ENCODE measurements at places on chromosomes 7 and 10.

DNA sequence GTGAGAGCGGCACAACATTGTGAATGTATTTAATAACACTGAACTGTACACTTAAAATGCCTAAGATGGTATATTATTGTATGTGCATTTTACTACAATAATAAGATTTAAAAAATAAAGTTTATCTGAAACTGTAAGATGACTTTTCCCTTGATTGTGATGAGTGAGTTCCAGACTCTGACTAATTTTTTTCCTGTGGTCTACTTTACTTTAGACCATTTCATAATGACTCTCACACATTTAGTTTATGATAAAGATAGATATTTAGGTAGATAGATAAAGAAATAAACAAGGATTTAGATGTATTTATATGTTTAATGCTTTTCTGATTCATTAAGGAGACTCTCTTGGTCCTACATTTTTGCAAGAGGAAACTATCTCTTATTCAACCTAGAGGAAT, 835.9 kb upstream of the SORCS1 start:
- ATAC-seq, result no peak

GRCh38 chr10:103523683-103524082, 30.2 kb downstream of the NEURL1 start:
- no peak for ATAC-seq

DNA sequence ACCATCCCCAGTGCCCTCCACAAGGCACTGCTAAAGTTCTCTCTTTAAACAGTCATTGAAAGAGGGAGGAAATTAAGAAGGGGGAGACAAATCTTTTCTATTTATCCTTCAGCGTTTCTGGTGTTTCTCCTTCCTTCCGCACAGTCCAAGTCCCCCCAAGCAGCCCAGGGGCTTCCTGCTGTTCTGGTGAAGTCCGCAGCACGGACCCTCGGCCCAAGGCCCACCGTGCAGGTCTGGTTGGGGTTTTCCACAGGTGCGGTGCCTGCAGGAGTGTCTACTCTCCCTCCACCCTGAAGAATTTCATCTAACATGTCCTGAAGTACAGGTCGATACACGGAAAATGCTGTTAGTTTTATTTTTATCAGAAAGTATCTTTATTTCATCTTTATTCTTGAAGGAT, 34.1 kb upstream of the KNDC1 start:
- no peak for ATAC-seq

DNA sequence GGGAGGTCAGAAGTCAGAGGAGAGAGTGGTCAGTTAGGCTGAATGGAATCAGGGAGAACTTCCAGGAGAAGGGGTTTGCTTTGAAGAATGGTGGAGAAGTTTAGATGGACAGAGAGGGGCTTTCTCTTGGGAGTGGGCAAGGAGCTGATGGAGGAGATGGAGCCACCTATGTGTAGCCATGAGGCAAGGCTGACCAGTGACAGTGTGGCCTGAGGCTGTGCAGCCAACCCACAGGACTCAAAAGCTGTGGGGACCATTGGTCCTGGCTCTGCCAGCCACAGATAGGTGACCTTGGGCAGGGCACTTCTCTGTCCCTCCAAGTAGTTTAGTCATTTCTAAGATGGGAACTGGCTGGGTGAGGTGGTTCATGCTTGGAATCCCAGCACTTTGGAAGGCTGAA, 18.7 kb downstream of the NEURL1 start:
- ATAC-seq, result no peak

GRCh38 chr10:101563497-101564040, 24.5 kb downstream of the POLL start:
- ATAC-seq, result no peak

- peak; percentile 99 for ATAC-seq
These were observed at the start of gene ECHS1 for GRCh38 chr10:133373174-133374090. Gene ECHS1 (minus strand): TSS chr10:133373354. CDS start chr10:133373333, 21 bp downstream.

GRCh38 chr10:23459308-23459939, 20.5 kb downstream of the OTUD1 start:
- no peak for ATAC-seq

DNA sequence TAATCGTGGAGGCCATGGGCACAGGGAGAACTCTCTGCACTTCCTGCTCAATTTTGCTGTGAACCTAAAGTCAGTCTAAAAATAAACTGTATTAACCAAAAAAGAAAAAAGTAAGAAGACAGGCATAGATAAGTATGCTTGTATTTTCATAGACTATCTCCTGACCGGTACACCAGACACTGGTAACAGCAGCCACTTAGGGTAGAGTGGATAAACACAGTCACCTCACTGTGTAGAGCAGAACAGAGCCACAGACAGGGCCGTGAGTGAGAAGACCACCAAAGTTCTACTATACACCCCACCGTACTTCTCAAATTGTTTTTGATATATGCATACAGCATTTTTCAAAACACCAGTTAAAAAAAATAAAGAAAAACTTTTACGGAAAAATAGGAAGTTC, 25.0 kb downstream of the NUDCD3 start:
- ATAC-seq, result no peak

GRCh38 chr7:29924006-29924405, 65.6 kb downstream of the SCRN1 start:
- no peak for ATAC-seq

DNA sequence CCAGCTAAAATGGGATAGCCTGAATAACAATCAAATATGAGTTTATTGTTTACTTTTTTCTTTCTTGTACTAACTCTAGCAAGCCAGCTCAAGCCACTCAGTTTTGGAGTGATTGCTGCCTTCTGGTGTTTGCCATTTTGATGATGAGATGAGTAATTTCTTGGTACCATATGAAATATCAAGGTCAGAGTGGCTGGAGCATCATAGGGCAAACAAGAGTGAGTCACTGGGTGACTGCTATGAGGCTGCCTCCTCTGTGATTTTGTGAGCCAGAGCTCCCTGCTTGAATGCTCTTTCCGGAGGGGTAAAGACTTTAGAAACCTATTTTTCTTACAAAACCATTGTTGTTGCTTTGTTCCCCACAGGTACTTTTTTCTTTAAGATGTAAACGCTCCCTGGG, 295.6 kb downstream of the PRKG1 start:
- peak; percentile 83 for ATAC-seq

GRCh38 chr7:117896339-117896738, 23.1 kb upstream of the CTTNBP2 start:
- ATAC-seq, result no peak
